ENCODE measurements at places on chromosomes 7 and 10.

DNA sequence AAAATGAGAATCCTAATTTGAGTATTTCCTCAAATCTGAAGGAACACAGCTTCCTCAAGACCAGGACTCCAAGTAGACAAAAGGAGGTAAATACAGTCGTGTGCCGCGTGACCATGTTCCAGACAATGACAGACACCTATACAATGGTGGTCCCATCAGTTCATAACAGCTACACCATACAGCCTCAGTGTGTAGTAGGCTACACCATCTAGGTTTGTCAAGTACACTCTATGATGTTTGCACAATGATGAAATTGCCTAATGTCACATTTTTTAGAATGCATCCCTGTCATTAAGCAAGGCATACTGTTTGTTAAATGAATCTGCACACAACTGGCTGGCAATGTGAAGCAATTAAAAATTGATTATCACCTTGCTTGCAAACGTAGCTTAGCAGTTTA, 107.9 kb downstream of the PROSER2 start:
- no peak for DNase-seq

DNA sequence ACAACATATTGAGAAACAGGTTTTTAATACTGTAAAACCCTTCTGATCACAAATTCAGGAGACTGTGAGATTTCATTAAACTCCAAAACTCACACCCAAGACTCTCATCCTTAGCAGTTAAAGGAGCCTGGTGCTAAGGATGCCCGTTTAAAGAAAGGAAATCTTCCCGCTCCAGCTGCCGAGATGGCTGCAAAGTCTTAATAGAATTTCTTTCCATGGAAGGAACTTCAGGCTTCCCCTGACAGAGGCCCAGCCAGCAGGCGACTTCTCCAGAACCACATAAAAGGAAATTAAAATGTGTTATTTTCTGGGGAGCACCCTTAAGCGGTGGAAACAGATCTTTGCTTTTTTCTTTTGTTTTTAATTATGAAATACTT, 104.7 kb upstream of the CHST15 start:
- DNase-seq = no peak

- no peak for DNase-seq
These were observed 111.3 kb downstream of the UBE2H start for GRCh38 chr7:129841465-129841864.

- DNase-seq = no peak
These were observed 64.5 kb downstream of the VWA2 start for GRCh38 chr10:114303556-114303955.

DNA sequence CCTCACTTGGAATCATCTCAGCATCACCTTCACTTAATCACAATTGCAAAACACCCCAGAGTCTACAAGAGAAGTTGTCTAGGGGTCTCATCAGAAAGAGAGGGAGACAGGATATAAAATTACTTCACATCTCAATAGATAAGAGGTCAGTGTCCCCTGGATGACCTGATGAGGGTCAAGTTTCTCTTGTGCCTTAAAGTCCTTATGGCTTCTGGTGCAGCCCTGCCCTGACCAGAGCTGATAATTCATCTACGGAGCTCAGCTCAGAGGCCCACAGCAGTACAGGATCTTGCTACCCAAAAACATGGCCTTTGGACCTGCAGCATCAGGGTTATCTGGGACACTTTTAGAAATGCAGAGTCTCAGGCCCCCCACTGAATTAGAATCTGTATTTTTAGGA, 111.1 kb upstream of the GLI3 start:
- no peak for DNase-seq

- DNase-seq = no peak
These were observed 81.6 kb downstream of the ARMH3 start for GRCh38 chr10:101974091-101974971.

DNA sequence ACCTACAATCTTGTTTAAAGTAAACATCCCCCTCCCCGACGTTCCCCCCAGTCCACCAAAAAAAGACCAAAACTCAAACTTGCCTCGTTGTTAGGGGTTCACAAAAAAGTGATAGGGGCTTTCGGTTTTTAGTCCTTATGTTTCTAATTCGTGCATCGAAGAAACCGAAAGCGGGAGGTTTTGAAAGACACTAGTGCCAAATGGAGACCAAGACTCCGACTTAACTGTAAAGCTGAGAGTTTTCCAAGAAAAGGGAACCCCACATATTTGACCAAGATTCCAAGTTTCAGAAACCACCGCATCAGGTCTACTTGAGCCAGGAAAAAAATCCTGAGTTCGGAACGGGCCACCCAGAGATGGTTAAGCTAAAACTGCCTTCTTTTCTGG, 534 bp downstream of the PSMA2 start:
- no peak for DNase-seq

DNA sequence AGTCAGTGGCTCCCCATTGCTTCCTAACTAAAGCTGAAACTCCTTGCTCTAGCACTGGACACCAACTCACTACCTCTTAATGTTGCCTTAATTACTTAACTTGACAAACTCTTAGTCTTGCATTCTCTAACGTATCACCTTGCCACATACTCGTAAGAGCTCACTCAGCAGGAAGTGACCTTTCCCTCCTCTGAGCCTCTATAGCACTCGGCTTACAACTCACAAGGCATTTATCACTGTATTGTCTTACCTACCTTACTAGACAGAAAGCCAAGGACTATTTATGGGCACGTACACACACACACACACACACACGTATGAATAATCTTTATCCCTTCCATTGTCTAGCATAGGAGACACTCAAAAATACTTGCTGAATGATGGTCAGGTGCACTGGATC, 21.2 kb downstream of the CEP41 start:
- no peak for DNase-seq

DNA sequence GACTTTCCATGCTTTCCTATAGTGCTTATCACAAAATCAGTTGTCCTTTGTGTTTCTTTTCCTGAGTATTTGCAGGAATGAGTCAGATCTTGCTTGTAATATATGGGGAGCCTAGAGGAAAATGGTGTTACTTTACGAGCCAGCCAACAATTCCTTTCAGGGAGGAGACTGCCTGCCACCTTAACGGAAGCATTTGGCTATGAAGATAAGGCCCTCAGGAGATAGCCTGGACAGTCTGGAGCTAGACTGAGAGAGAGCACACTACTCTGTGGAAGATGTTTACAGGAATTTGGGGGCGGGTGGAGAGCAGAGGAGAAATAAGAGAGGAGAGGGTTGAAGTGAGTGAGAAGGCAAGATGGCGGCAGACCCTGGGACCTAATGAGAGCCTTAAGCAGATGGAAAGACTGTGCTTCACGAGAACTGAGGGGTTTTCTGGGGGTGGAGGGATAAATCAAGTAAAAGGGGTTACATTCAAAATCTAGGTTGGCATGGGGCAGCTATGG, 126.3 kb downstream of the SNX10 start:
- DNase-seq = no peak

GRCh38 chr7:12623885-12624498, 53.5 kb downstream of the SCIN start:
- no peak for DNase-seq

DNA sequence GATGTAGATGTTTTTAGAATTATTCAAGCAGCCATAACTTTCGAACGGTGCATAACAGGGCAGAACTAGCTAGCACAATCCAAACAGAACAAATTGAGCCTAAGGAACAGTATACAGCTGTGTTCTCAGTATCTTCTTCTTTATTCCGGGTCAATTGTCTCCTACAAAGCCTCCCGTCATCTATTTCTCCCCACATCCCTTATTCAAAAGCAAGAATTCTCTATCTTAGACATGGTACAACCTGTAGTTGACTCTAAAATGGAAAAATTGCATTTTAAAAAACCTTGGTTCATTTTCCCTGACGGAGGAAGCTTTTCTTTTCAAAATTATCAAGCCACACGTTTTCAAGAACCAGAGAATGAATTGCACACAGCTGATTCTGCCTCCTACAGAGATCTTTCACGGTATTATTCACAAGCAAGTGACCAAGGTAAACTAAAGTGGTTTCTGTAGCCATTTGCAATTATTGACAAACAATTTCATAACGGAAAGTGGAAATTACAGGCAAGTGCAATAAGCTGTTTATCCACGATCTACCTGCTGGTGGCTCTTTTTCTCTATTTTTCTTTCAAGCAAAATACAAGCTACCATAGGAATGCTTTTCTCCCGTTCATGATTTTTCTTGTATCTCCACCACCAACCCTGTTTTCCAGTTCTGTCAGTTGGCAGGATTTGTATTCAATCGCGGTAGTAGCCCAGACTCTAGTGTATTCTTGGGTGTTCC, 2.3 kb downstream of the GRM8 start:
- DNase-seq = no peak

GRCh38 chr7:44733708-44734481, 14.8 kb upstream of the ZMIZ2 start:
- DNase-seq = no peak

Measured in stimulated activated CD8-positive, alpha-beta memory T cell treated with anti-CD3 and anti-CD28 coated beads, Interleukin-15, amount 100 ng/mL, for 4 hours (primary cell).